HepG2 (cell line): ENCODE measurements at places on chromosomes 3 and 15.

- DNase-seq, result no peak
Observed at GRCh38 chr3:37310666-37311050, 136.3 kb upstream of the LRRFIP2 start.

GRCh38 chr3:168156479-168156878, 60.8 kb upstream of the GOLIM4 start:
- no peak for DNase-seq

DNA sequence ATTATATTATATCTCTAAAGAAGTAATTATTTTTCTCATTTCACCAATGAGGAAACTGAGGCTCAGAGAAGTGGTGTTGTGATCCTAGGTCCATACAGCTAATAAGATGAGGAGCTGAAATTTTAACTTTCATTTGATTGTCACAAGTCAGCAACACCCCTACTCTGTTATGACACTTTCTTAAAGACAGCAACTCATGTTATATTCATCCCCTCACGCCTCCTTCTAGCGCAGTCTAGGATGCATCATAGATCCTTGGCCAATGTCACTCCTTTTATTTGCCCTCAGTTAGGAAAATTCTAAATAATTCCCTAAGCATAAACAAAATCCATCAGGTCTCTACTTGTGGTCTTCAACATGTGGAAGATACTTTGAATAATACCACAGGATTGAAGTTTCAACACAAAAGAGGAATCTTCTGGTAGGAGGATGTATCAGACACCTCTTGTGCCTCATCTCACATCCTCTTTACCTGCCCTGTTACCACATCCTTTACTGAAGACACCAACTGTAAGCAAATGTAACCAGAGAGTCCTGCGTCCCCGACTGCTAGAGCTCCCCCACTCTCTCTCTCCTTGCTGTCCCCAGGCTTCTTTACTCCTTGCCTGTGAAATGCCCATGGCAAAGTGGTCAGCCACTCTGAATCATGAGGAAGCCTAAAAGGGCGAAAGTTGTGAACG, 53.7 kb downstream of the TRIM42 start:
- DNase-seq, result no peak

- no peak for DNase-seq
Observed at GRCh38 chr3:182460303-182460702, 333.0 kb upstream of the ATP11B start.

DNA sequence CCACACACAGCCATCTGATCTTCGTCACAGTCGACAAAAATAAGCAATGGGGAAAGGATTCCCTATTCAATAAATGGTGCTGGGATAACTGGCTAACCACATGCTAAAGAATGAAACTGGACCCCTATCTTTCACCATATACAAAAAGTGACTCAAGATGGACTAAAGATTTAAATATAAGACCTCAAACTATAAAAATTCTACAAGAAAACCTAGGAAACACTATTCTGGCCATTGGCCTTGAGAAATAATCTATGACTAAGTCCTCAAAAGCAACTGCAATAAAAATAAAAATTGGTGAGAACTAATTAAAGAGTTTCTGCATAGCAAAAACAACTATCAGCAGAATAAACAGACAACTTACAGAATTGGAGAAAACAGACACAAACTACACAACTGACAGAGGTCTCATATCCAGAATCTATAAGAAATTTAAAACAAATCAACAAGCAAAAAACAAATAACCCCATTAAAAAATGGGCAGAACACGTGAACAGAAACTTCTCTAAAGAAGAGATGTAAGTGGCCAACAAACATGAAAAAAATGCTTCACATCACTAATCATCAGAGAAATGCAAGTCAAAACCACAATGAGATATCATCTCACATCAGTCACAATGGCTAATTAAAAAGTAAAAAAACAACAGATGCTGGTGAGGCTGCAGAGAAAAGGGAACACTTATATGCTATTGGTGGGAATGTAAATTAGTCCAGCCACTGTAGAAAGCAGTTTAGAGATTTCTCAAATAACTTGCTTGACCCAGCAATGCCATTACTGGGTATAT, 104.0 kb downstream of the NR1I2 start:
- no peak for DNase-seq

- no peak for DNase-seq
Observed at GRCh38 chr15:31930967-31931366, 99.3 kb upstream of the CHRNA7 start.

GRCh38 chr3:58074116-58074715, 66.0 kb downstream of the FLNB start:
- DNase-seq, result no peak

DNA sequence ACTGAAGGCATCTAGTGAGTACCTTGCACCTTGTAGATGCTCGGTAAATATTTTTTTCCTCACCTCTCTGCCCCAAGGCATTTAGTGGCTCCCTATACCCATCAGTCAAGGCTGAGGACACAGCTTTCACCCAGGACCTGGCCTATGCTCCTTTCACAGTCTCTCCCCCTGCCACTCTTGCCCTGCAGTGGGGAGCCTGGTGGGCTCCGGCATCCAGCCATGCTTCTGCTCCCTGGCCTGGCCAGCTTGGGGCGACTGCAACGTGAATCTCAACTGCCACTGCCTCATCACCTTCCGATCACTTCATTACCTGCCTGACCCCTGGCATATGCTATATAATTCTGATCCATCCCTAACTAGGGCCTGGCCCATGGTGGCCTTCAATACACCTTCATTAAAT, 735 bp upstream of the CX3CR1 start:
- no peak for DNase-seq

DNA sequence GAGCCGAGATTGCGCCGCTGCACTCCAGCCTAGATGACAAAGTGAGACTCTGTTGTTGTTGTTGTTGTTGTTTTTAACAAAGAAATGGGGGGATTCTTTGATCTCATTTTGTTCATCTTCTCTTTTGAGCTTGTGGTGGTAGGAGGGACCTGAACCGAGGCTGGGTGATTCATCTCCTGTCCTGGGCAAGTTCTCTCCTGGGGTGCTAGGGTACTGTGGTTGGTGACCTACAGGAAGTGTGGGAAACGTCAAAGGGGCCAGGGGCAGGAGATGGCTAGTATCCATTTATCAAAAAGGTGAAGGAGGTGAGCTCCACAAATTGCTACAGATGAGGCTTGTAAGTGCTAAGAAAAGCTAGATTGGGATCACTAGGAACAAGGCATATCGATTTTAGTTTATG, 14.3 kb downstream of the PPCDC start:
- DNase-seq, result no peak

- no peak for DNase-seq
Observed at GRCh38 chr15:98549003-98549402, 99.3 kb upstream of the IGF1R start.

GRCh38 chr15:49190586-49190985, 20.5 kb downstream of the GALK2 start:
- no peak for DNase-seq

GRCh38 chr15:99507016-99507503, 58.7 kb upstream of the MEF2A start:
- no peak for DNase-seq

GRCh38 chr15:53831907-53832770, 72.7 kb upstream of the WDR72 start:
- peak; percentile 89 for DNase-seq

- DNase-seq, result no peak
Observed at GRCh38 chr3:178097576-178097975, 438.7 kb upstream of the KCNMB2 start.

DNA sequence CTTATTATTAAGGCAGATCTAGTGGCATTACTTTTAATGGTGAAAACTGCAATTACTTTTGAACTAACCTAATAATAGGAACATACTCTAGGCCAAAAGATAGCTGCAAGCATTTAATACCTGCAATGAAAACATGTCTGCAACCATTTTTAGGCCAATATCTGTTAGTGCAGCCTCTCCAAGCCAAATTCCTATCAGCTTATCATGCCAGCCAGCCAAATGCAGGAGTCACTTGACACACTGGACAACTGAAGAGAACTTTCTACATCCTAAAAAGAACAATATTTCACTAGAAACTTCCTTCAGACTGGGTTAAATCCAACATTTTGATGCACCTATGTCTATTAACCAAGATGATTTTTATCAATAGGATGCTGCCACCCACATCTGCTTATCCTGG, 33.8 kb downstream of the CCDC54 start:
- no peak for DNase-seq

- no peak for DNase-seq
Observed at GRCh38 chr15:99321468-99321867, 70.2 kb downstream of the LRRC28 start.

DNA sequence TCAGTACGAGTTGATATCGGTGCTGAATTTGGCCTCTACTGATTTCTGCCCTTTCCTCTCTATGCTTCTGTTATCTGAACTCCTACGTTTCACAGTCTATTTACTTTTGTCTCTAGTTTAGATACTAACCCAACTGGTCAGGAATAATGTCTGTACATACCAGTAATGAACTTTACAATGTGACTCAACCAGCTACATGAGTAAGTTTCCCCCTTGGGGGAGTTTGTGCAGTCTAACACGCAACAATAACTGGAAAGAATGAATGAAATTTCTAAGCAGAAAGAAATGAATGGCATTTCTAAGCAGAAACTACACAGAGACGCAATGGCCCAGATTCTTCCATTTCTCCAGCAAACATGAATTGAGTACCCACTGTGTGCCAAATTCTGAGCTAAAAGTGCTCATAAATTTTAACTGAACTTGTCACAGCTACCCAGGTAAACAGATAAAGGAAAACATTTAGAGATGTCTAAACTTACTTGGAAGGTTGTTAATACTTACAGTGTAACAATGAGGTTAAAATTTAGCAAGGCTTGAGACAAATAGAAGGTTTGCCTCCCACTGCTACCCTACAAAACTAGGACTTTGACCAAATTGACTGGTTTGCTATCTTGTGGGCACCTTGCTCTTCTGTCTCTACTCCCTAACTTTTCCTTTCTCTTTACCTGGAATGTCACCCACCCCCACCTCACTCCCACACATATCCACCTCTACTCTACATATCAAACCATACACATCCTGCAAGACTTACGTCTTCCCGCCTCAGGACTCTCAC, 11.6 kb downstream of the UPK1B start:
- DNase-seq, result peak; percentile 12

DNA sequence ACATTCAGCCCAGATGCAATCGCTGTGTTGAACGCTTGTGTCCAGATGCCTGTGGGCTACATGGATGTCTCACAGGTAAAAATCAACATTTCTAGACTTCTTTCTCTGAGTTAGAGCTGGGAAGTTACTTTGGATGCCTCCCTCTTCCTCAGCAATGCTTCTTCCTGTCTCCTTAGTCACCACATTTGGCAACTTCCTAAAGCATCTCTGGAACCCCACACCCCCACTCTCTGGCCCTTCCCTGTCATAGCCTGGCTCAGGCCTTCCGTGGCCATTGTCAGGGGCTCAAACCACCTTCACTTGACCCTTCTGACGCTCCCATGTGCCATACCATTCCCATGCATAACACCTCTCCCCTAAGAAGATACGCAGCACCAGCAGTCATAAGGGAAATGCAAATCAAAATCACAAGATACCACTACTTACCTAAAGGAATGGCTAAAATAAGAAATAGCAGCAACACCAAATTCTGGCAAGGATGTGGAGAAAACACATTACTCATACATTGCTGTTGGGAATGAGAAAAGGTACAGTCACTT, 21.6 kb upstream of the RGMA start:
- DNase-seq, result no peak

DNA sequence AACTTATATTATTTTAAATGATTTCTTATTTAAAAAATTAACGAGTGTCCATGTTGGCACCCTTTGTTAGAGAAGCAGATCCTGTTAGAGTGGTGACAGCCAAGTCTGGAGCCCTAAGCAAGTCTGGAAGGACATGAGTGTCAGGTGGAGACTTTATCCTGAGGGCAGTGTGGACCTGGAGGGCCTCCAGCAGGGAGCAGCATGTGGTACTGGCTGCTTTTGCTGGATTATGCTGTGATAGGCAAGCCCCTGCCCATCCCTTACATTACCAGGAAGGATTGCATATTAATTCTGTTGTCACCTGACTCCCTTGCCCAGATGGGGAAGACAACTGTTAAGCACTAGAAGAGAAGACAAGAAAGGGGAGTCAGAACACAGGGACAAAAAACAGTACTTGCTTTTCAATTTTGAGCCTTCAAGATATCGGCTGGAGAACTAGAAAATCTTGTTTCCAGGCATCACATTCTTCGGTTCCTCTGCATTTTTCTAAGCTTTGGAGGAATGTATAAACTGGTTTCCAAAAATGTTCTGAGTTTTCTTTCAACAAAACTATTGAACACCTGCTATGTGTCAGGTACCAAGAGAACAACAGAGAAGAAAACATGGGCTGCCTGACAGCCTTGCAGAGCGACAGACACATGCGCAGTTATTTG, 22.7 kb downstream of the ZNF860 start:
- no peak for DNase-seq

- no peak for DNase-seq
Observed at GRCh38 chr3:152491922-152492321, 223.2 kb downstream of the MBNL1 start.

- DNase-seq, result no peak
Observed at GRCh38 chr3:31890742-31891469, 90.2 kb downstream of the OSBPL10 start.

DNA sequence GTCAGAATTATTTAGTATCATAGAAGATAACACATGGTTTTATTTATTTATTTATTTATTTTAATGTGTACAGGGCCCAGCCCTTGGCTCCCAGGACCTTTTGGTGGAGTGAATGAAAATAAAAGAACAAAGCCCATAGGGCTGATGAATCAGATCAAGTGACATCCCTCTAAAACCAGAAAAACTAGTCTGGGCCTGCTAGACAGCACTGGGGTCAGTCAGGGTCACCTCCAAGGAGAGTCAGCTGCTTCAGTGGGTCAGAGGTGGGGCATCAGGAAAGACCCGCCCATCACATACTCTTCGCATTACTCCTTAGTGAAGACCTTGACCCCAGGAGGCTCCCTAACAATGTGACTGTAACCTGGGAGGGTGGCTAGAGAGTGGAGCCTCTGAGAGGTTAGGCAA, 12.8 kb downstream of the PPCDC start:
- no peak for DNase-seq

GRCh38 chr15:98958076-98958475, 49.5 kb downstream of the PGPEP1L start:
- DNase-seq, result no peak

DNA sequence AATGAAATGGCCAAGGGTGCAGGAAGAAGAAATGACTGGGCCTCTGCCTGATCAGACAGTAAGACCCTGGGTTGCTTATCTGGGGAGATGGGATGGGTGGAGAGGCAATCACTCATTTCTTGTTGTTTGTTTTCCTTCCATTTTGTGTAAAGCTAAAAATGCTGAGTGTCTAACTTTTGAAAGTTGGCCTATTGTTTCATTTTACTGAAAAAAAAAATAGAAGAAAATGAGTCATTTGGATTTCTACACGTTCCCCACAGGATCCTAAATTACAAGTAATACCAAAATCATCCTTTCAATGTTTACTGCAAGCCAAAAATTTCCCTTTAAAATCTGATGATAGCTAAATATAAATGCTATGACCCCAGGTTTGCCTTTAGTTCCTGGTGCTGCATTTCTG, 30.6 kb downstream of the PTX3 start:
- no peak for DNase-seq
